Activated naive CD4-positive, alpha-beta T cell (primary cell): ENCODE measurements at places on chromosomes 7 and 10.

DNA sequence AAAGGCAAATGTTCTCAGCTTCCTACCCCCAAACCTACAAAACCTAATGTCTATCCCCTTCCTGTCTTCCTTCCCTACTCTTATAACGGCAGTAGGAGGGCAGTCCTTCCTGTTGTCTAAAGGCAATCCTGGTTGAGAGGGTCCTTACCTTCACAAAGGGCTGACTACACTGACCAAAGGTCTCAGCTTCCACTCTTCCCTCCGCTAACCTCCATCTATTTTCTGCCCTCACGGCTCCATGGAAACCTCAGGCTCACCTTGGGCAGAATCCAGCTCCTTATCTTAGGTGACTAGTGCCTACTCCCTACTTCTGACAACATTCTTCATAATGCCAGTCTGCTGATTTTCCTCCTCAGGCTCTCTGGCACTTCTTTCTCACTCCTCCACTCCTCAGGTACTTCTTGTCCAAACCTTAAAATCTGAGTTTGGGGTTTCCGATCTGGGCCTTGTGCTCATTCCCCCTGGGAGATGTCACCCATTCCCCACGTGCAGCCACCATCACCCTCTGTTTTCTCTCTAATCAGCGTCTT lies 542 bp downstream of the FBXL13 start:
- no peak for DNase-seq

GRCh38 chr7:77823787-77824186 lies 25.2 kb downstream of the PHTF2 start:
- no peak for DNase-seq

DNA sequence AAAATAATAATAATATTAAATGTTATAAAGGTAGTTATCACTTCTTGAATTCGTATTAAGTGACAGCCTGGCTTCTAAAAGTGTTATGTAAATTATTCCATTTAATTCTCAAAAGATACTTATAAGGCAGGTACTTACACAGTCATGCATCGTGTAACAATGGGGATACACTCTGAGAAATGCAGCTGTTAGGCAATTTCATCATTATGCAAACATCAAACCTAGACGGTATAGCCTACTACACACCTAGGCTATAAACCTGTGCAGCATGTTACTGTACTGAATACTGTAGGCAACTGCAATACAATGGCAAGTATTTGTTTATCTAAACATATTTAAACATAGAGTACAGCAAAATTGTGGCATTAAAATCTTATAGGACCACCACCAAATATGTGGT lies 1.5 kb downstream of the IFIT1 start:
- DNase-seq = no peak

GRCh38 chr7:36203071-36203790 lies 50.2 kb downstream of the EEPD1 start:
- DNase-seq = no peak

- no peak for DNase-seq
These were observed 45.1 kb downstream of the POU6F2 start for GRCh38 chr7:39022796-39023195.

DNA sequence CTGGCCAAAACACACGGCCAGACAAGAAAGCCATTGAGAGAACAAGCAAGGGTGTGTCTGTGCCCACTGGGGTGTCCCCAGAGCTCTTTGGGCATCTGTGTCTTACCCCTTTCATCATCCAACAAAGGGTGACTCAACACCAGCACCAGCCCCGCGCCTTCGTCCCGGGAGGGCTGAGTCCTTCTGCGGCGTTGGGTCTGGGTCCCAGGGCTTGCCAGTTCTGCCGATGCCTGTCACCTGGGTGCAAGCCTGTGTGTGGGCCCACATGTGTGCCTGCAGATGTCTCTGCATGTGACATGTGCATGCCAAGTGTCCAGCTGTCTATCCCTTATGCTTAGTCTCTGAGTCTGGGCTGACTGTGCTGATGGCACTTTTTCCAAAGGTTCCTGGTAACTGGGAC lies 24.4 kb upstream of the ELN start:
- no peak for DNase-seq
